CD4-positive, alpha-beta memory T cell (primary cell): ENCODE measurements at places on chromosomes 13 and 19. TPM values are rescaled to one million over a fixed set of nuclear protein-coding genes. Genes with fewer than 3 reads are reported as not detected.

GRCh38 chr13:28106976-28107375, 6.6 kb upstream of the FLT3 start:
- DNase-seq: no peak

GRCh38 chr19:33821871-33822270, 25.2 kb downstream of the KCTD15 start:
- no peak for DNase-seq

DNA sequence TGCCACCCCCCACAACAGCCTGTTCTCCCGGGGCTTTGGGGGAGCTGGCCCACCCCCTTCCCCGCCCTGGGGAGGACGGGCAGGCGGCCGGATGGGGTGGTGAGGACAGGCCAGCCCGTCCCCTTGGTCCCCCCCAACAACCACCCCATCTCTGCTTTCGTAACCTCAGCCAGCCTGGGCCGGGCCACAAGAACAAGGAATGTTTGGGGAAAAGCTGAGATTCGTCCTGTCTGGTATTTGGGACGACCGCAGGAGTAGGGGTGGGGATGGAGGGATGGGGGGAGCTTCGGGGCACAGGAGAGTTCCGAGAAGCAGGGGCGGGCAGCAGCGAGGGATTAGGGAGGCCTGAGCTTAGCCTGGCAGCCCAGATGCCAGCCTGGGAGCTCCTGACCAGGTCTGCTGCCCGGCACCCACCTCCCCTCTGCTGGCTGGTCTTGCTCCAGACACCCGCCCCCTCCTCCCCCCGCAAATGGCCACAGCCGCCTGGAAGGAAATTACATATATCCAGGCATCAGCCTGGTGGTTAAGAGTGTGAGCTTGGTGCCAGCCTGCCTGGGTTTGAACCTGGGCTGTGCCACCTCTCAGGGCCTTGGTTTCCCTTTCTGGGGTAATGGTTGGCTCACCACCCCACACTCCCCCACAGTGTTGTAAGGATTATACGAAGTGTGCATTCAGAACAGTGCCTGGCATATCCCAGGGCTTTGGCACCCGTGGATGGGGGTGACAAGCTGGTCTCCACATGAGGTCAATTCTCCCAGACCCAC, at the start of gene PODNL1:
TSS of gene PODNL1 (minus strand) at position 117 of the 764 bp plus-strand sequence. CDS start 236 bp downstream, outside the sequence.
- DNase-seq: no peak

GRCh38 chr13:52411629-52412028, 5.7 kb upstream of the THSD1 start:
- DNase-seq: no peak

GRCh38 chr19:15074371-15074770, 7.6 kb upstream of the OR1I1 start:
- DNase-seq: no peak

DNA sequence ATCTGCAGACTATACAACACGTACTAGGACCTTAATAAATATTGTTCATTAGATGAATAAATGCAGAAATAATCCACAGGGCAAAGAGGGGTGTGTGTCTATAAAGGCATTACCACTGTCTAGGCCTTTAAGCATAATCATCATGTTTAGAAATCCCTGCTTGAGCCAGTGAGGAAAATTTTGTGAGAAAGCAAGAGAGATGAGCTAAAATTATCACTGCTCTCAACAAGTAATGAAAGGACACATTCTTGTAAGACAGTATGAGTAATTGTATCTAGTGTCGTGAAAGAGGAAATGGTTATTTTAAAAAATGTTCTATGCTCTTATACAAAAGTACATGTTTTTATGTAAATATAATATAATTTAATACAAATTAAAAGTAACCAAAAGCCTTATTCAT, 1699.4 kb downstream of the PCDH9 start:
- no peak for DNase-seq

GRCh38 chr19:35341565-35342225, 6.0 kb upstream of the FFAR1 start:
- DNase-seq: no peak

- DNase-seq: peak; percentile 17
Observed at GRCh38 chr13:19618977-19619376, 14.5 kb upstream of the MPHOSPH8 start.

DNA sequence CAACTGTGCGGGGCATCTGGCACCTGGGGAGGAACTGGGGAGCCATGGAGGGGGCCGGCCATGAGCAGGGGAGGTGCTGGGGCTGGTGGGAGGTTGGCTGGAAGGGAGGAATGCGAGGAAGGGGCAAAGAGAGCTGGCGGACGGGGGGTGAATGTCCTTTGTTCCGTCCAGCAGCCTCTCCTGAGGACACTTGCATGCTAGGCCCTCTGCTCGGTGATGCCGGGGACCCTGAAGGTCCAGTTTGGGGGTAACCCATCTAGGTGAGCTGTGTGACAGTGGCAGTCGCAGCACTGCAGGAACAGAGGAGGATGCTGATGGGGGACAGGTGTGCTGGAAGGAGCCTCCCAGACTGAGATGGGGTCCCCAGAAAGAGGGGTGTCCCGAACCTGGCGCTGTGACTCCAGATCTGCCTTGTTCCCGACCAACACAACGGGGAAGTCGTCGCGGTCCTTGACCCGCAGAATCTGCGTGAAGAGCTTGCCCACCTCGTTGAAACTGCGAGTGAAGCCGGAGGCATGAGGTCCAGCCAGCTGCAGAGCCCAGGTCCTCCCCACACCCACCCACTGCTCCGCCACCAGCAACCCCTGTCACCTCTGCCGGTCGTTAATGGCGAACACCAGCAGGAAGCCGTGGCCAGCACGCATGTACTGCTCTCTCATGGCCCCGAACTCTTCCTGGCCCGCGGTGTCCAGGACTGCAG, 3.6 kb downstream of the RRAS start:
- no peak for DNase-seq

DNA sequence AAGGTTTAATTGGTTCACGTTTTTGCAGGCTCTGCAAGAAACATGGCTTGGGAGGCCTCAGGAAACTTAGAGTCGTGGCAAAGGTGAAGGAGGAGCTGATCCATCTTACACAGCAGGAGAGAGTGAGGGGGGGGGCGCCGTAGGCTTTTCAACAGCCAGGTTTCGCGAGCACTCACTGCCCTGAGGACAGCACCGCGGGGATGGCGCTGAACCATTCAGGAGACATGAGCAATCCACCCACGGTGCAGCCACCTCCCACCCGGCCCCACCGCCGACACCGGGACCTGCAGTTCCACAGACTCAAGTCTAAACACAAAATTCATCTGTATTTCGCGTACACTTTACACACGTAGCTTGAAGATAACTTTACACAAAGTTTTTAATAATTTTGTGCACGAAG, 73.6 kb downstream of the KDM4B start:
- DNase-seq: no peak

GRCh38 chr19:2732883-2733282, 6.9 kb downstream of the SLC39A3 start:
- no peak for DNase-seq

DNA sequence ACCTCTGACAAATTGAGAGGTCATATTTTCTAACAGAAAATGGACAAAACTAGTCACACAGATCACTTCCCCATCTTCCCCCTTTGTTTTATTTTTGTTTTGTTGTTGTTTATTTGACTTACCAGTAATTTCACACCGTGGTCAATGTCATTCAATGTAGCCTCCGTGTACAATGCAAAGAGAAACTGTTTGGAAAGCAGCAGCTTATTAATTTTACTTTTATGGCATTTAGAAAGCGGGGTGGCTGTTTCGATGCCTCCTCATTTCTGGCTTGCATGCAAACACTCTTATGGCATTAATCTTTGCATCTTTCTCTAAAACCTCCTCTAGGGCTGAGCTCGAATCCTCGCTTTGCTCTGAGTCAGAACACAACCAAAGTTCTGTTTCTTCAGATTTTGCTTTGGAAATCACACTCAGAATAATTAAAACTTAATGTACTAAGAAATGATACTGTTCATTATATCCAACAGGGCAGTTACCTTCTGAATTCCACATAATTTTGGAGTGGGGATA, 77.0 kb downstream of the ZNF536 start:
- no peak for DNase-seq

DNA sequence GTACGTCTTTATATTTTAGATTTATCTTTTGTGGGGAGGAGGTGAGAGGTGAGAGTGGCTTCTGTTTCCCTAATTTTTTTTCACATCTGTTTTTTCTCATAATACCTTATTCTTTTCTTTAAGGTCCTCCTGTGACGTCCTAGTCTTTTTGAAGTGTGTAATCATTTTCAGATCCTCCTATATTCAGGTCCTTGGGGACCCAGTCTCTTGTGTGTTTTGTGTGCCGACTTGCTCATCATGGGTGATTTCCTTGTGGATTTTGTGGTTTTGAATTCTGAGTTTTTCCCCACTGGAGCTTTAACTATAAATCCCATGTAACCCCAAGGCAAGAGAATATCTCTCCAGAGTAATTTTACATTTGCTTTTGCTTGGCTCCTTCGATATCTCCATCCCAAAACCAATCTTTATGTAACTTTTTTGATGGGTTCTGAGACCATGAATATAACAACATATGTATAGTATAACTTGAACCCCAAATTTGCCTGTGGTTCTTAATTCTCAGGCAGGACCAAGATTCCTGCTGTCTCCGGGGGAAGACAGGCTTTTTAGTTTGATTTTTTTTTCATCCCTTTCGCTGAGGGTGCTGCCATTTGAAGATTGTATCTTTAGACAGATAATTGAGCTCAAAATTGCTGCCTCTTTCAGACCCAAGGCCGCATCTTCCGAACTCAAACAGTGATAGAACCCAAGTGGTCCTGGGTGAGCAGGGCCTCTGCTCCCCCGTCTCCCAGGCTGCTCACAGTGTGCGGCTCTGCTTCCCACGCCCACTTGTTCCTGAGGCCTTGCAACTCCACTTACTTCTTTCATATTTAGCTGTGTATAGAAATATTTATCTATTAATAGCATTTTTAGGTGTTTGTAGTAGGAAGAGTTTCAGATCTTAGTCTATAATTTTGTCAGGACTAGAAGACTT, 59.1 kb upstream of the GPR183 start:
- no peak for DNase-seq

DNA sequence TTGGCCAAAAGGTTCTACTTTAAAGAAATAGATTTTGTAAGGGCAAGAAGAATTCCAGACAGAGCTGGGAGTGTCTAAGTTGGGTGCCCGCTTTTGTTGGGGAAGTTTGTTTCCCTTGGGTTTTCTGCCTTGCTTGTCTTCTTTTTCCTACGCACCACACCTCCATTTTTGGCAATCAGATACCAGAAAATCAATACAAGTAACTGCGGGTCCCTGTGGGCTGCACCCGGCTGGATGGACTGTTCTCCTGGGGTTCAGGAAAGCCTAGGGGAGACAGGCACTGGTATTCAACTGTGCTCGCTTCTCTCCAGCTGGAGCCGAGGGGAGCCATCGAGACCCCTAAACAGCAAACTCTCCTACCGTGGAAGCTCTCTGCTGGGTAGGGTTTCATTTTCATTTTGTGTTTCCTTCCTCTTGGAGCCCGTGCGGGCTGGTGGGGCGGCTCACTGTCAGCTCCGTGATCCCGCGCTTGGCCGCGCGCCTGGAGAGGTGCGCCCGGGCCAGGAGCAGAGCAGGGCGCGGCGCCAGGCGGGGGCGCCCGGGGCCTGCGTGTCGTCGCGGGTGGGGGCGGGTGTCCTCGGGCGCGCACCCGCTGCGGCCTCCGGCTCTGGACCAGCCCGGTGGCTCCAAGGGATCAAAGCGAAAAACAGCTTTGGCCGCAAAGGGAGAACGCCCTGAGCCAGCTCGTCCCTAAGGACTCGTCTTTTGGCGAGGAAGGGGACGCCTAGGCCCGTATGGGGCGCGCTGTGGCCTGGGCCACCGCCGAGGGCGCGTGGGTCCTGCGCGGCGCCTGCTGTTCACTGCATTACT, 347.2 kb downstream of the ZNF536 start:
- DNase-seq: no peak

DNA sequence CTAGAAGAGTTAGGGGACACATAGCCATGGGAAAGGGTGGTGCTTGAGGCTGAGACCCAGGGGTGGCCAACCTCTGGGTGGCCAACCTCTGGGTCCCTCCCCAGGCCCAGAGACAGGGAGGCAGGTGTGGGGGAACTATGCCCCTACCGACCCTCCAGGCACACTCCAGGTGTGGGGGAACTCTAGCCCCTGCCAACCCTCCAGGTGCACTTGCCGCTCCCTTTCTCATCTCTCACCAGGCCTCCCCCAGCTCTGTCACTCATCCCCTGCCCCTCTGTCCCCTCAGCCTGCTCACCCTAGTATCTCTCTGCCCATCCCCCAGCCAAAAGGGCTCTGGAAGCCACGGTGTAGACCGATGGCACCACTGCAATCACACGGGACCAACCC, 10.6 kb upstream of the VSTM2B start:
- DNase-seq: no peak

- no peak for DNase-seq
Observed at GRCh38 chr19:29117926-29118325, 95.0 kb downstream of the UQCRFS1 start.

DNA sequence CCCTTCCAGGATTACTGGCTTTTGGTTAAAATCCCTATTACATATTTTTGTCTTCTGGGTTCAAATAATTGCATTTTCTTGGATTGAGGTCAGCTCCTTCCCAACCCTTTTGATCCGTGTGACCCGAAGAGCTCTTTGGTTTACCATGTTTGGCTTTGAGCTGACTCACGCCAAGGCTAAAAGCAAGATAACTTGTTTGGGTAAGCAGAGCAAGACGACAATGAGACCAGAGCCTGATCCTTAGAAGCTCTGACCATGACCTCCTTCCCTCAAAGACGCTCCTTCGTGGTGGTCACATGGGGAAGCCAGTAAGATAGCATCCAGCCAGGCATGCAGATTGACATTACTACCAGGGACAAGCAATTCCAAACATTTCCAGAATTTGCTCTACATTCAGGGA, 153.8 kb downstream of the DCT start:
- no peak for DNase-seq

- DNase-seq: no peak
Observed at GRCh38 chr13:87975035-87975434, 303.9 kb downstream of the SLITRK5 start.

DNA sequence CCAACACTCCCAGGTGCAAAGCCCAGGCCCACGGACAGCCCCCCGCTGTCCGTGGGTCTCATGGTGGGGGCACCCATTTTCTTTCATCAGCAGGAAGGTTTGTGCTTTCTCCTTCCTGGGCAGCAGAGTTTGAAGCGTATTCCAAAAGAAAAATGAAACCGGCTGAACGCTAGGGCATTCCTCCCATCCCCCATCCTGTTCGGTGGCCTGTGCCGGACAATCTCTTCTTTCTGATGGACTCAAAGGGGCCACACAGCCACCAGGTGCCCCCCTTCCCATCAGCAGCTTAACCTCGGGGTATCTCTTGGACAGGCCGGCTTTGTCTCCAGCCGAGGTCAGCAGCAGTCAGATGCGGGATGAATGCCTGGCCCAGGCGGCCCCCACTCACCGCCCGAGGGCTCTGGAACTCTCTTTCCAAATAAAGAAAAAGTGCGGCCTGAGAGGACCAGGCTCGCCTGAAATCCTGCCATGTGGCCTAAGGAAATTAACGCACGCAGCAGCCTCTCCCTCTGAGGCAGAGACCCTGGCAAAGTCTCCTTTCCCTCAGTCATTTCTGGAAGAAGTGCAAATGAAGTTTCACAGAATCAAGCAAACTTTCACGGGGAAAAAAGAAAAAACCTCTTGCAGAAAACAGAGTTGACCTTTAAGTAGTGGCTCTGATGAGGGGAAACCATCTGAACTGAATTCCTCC, 67.8 kb downstream of the RASA3 start:
- no peak for DNase-seq

LHFPL6 gene
- not detected for polyA plus RNA-seq

CEACAM16 gene
- polyA plus RNA-seq: not detected

PSG7 gene
- polyA plus RNA-seq: not detected

TMEM221 gene
- polyA plus RNA-seq: 0.09 TPM

RFPL4A gene
- polyA plus RNA-seq: not detected

PGLYRP2 gene
- polyA plus RNA-seq: 0.23 TPM

ZNF99 gene
- polyA plus RNA-seq: not detected

NLRP5 gene
- not detected for polyA plus RNA-seq

OR7D2 gene
- polyA plus RNA-seq: 0.15 TPM
